ENCODE measurements at places on chromosomes 12 and 14.

DNA sequence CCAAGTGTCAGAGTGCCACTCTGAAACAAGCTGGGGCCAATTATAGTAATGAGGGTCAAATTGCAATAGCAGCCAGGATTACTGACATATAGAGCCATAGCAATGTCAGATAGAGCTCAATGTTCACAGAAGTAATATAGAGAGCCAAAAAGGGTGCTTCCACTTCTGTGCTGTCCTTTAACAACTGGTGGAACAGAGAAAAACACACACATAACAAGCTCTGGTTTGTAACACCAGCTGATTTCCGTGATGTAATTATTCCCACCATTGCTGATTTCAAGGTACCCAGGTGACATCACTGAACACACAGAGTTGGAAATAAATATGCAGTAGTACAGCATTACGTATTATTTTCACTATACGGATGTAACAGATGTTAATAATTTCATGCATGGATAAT lies 3.0 kb upstream of the CLEC2B start:
- no peak for DNase-seq

GRCh38 chr12:88242571-88242925 lies 100.4 kb downstream of the TMTC3 start:
- DNase-seq = no peak

DNA sequence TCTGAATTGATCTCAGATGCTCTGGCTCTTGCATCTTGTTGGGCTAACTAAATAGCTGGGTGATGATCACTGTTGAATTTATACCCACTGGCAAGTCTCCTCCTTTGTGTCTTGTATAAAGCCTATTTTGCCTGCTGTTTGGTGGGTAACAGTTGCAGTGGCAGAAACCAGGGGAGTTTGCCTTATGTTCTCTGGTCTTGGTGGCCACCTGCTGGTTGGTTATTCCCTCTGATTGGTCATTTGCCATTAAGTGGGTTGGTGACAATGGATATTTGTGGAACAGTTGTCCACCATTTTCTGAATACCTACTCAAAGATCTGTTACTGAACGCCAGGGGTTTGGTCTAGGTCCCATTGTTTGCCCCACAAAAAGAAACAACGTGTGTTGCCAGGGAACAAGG lies 52.1 kb downstream of the AVPR1A start:
- DNase-seq = peak; percentile 41

DNA sequence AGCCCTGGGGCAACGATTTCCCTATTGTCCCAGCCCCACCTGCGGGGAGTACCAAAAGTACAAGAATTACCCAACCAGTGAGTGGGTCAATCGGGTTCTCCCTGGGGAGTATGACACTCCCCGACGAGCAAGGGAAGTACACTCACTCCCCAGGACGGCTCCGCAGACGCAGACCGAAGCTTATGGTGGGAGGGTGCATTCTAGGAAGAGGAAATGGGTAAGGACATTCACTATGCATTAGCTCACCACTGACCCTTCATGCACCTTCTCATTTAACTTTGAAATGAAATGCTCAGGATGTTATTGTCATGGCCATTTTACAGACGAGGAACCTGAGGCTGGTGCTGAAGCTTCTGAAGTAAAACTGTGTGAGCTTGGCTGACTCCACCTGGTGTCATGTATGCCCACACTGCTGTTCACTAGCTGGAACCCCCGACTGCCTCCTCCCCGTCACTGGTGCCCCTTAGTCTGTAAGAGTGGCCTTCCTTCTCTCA lies 45.8 kb upstream of the TMED10 start:
- no peak for DNase-seq

DNA sequence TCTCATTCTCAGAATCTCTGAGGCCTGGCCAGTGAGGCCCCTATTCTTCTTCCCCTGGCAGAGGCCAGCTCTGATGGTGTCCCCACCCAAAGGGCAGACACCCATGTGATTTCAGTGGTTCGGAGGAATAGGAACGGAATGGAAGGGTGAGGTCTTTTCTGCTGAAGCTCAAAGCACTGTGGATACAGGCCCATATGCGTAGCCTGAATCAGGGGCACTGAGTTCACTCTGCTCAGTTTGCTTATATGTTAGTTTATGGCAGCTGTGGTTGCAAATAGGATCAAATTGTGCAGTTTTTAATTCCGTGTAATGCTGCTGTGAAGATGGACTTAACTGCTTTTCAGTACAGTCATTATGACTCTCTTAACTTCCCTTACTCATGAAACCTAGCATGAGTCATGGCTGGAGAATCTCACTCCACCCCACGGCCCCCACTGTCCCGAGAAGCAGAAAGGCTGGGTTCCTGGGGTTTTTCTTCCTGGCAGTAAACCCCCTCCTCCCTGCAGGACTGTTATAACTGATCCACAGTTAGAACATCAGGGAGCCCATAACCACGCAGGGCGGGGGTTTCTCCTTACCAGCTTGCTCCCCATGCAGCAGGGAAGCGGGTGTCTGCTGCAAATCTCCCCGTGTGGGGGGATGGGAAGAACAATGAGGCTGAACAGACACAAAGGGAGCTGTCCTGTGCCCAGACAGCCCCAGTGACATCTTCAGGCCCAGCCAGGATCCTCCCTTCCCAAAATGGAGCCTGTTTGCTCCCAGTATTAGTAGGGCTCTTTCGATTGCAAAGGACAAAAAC lies 122.7 kb downstream of the SLC38A6 start:
- DNase-seq = peak; percentile 30

DNA sequence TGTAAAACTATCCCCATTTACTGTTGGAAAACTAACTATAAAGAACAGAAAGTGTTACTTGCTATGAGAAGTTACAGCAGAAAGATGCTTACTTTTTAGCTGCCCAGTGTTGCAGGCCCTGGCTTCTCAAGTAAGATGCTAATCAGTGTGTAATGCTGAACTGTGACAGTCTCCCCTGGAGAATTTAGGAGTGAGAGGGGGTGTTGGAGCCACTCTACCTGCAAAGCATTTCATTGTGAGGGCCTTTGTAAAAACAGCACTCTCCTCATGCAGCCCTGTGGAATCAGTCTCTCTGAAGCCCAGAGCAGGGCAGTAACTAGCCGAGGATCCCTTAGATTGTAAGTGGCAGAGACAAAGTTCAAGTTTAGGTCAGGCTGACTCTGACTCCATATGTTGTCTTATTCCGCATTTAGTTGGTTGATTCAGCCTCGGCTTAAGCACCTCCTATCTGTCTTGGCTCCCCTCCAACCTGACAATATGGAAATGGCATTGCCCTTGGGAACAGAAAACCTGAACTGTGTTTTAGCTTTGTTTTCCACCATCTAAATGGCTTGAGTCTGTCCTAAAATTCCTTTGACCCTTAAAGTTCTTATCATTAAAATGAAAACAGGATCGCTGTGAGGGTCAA lies 141.3 kb downstream of the PRKCH start:
- no peak for DNase-seq

Measured in common myeloid progenitor, CD34-positive (primary cell).